ENCODE measurements at places on chromosomes 1 and 21. TPM values are rescaled to one million over a fixed set of nuclear protein-coding genes. Genes with fewer than 3 reads are reported as not detected.

NR5A2 gene
- polyA plus RNA-seq: not detected

- DNase-seq: no peak
- no peaks in the 10 kb centered on the region for H3K36me3 ChIP-seq
- no peaks in the 10 kb centered on the region for H3K27me3 ChIP-seq
- no peak overlapping the region for H3K27ac ChIP-seq
- no peak overlapping the region for H3K4me3 ChIP-seq
These were observed 57.2 kb downstream of the ST3GAL3 start for GRCh38 chr1:43764581-43764980.

GRCh38 chr21:32819694-32820093, 48.1 kb upstream of the PAXBP1 start:
- no peaks in the 10 kb centered on the region for H3K4me1 ChIP-seq
- no peak overlapping the region for H3K4me3 ChIP-seq
- no peaks in the 10 kb centered on the region for H3K27me3 ChIP-seq
- no peak overlapping the region for H3K27ac ChIP-seq

TSPAN1 gene
- not detected for polyA plus RNA-seq

DNA sequence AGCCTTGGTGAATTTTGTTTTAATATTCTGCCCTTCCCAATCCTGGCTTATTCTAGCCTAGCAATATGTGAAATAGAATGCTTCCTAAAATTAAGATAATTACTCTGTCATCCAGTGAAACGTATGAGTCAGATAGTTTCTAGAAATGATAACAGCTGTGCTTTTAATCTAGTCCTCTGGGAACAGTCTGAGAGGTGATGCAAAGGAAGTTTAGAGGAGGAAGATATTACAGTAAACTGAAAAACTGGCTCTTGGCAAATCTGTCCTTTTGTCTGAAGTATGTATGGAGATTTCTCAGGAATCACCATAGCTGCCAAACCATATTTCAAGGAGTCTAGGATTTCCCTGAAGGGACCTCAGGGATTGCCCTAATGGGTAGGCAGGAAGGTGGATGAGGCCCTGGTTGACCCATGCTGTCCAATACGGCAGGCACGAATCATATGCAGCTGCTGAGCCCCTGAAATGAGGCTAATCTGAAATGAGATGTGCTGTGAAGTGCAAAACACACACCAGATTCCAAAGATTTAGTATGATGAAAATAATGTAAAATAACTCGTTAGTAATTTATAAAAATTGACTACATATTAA, 70.8 kb upstream of the LBR start:
- H3K36me3 ChIP-seq: no peaks in the 10 kb centered on the region
- no peak overlapping the region for H3K27ac ChIP-seq
- H3K4me1 ChIP-seq: no peaks in the 10 kb centered on the region

- H3K4me1 ChIP-seq: no peaks in the 10 kb centered on the region
- no peaks in the 10 kb centered on the region for H3K27me3 ChIP-seq
- no peak overlapping the region for H3K27ac ChIP-seq
- H3K36me3 ChIP-seq: no peaks in the 10 kb centered on the region
- no peak overlapping the region for H3K4me3 ChIP-seq
These were observed 120.5 kb downstream of the CAMTA1 start for GRCh38 chr1:6905790-6906189.
